Uterus (tissue), 4 donors: ENCODE measurements at places on chromosomes 5 and 9. TPM values are rescaled to one million over a fixed set of nuclear protein-coding genes. Genes with fewer than 3 reads are reported as not detected.

GRCh38 chr5:171484460-171484899, 65.0 kb downstream of the FGF18 start:
- H3K36me3 ChIP-seq: no peaks in the 10 kb centered on the region
- peak; percentile 46 for DNase-seq
- peak overlapping the region; percentile 72 for H3K27ac ChIP-seq
- H3K4me3 ChIP-seq: no peak overlapping the region
- H3K4me1 ChIP-seq: no peaks in the 10 kb centered on the region
- H3K27me3 ChIP-seq: no peaks in the 10 kb centered on the region

DNA sequence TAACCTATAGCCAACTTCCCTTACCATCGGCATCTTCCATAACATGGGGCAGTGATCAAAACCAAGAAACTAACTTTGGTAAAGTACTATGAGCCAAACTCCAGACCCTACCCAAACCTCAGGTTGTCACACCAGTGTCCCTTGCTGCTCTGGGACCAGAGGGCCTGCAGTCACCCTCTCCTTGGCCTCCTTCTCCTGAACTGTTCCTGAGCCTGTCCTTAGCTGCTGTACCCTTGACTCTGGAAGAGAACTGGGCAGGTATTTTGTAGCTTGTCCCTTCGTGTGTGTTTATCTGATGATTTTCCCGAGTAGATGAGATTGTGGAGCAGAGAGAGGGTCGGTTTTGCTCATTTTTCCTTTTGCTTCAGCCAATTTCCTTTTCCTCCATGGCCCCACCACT, 240.4 kb downstream of the SYK start:
- H3K36me3 ChIP-seq: no peaks in the 10 kb centered on the region
- H3K4me3 ChIP-seq: no peak overlapping the region
- no peaks in the 10 kb centered on the region for H3K27me3 ChIP-seq
- peak overlapping the region; percentile 93 for H3K27ac ChIP-seq

GRCh38 chr9:71941998-71942567, 30.6 kb downstream of the C9orf85 start:
- H3K27me3 ChIP-seq: no peaks in the 10 kb centered on the region
- no peak for DNase-seq
- no peaks in the 10 kb centered on the region for H3K4me1 ChIP-seq
- no peaks in the 10 kb centered on the region for H3K36me3 ChIP-seq

GRCh38 chr9:37700900-37701299, 50.1 kb downstream of the FRMPD1 start:
- H3K27ac ChIP-seq: no peak overlapping the region
- H3K4me3 ChIP-seq: no peak overlapping the region
- DNase-seq: no peak
- H3K36me3 ChIP-seq: no peaks in the 10 kb centered on the region

PPP3R2 gene
- not detected for total RNA-seq

DND1 gene
- 2.6 TPM for total RNA-seq

- no peak overlapping the region for H3K4me3 ChIP-seq
- DNase-seq: no peak
- no peak overlapping the region for H3K27ac ChIP-seq
- no peaks in the 10 kb centered on the region for H3K4me1 ChIP-seq
- H3K27me3 ChIP-seq: no peaks in the 10 kb centered on the region
These were observed 33.2 kb downstream of the SLC22A4 start for GRCh38 chr5:132327252-132327955.

- no peaks in the 10 kb centered on the region for H3K27me3 ChIP-seq
- no peak for DNase-seq
- H3K4me3 ChIP-seq: no peak overlapping the region
- H3K4me1 ChIP-seq: no peaks in the 10 kb centered on the region
These were observed 247.0 kb upstream of the TNC start for GRCh38 chr9:115364991-115365390.

GRCh38 chr5:3282841-3283240, 312.8 kb upstream of the IRX1 start:
- H3K36me3 ChIP-seq: no peaks in the 10 kb centered on the region
- DNase-seq: no peak
- H3K4me1 ChIP-seq: no peaks in the 10 kb centered on the region
- no peak overlapping the region for H3K27ac ChIP-seq

UGT3A1 gene
- total RNA-seq: not detected

CER1 gene
- total RNA-seq: 0.97 TPM

DNA sequence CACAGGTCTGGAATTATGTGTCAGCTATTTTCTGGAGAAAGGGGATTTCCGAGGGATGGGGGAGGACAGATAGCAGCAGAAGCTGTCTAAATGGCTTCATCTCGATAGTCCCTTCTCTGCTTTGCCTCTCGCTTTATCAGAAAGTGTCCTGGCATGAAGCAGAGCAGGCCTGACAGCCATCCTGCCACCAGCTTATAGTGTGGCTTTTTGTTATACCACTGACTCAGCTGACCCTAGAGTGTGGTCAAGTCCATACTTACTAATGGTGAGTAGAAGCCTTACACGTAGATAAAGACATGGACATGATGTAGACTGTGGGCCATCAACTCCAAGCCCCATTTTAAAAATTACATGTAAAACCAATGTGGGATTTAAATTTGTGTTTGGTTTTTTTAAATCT, 50.0 kb downstream of the RCL1 start:
- no peak overlapping the region for H3K4me3 ChIP-seq
- no peaks in the 10 kb centered on the region for H3K36me3 ChIP-seq
- H3K27me3 ChIP-seq: no peaks in the 10 kb centered on the region
- H3K27ac ChIP-seq: no peak overlapping the region

- H3K36me3 ChIP-seq: no peaks in the 10 kb centered on the region
- no peaks in the 10 kb centered on the region for H3K4me1 ChIP-seq
- no peak for DNase-seq
- H3K4me3 ChIP-seq: no peak overlapping the region
- H3K27me3 ChIP-seq: no peaks in the 10 kb centered on the region
These were observed 77.5 kb upstream of the CAST start for GRCh38 chr5:96584712-96585111.

CENPK gene
- 0.77 TPM for total RNA-seq

DNA sequence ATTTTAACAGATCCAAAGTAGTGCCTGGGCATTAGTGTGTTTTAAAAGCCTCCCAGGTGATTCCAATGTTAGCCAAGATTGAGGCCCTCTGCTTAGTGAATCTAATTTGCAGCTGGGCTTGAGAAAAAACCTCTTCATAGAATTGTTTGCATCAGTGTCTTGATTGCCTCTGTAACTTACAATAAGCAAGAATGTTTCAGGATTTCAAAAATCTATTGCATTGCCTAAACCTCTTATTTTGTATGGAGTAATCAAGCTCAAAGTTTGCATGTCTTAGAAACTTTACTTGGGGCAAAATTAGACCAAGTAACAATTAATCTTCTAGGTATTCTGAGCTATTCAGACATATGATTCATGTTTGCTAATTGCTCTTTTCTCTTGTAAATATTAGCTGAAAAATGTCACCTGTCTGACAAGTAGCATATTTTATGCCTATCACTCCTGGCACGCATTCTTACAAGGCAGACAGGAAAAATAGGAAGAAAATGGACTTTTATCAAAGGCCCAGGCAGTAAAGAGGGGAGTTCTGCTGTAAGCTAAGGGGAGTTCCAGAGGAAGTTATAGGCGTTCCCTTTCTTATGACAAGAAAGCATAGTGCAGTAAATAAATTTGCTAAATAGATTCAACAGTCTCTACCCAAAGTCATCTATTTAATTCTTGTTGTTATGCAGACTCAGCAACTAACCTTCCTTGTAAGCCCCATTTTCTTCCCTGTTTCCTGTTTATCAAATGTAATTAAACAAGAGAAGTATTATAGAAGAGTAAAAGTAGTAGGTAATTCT, 21.0 kb downstream of the PDCD1LG2 start:
- no peak for DNase-seq
- H3K36me3 ChIP-seq: no peaks in the 10 kb centered on the region
- no peak overlapping the region for H3K4me3 ChIP-seq
- H3K4me1 ChIP-seq: no peaks in the 10 kb centered on the region

SMAD5 gene
- 72.6 TPM for total RNA-seq

DNA sequence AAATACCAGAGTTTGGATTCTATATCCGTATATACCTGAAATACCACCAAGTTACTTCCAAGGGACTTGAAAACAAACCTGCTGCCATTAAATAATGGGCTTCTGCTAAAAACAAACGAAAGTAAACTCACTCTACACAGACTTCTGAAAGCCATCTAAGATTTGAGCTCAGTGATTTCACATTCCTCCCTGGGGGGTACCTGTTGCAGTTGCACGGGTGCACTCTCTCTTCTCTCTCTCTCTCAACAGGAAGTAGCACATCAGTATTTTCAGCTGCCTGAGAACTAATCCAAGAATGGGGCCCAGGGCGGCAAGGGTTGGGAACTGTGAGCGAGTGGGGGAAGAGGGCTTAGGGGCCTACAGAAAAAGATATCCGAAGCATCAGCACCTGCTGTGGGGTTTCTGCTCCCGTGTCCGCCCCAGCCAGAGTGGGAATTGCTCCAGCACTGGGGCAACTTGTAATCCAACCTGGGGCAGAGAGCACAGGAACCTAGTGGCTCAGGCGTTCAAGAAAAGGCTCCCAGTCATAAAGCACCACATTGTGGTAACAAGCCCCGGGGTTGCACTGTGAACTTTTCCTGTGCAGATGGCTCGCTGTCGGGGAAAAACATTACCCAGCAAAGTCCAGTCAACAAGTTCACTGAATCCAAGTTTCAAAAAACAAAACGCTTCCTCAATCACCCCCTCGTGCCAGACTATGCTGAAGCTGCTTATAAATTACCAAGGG, 99.8 kb downstream of the EFNA5 start:
- H3K4me1 ChIP-seq: peaks cover 3% of the 10 kb centered on the region
- no peak for DNase-seq
- no peaks in the 10 kb centered on the region for H3K36me3 ChIP-seq

GRCh38 chr9:70420441-70421271, 6.2 kb upstream of the KLF9 start:
- DNase-seq: peak; percentile 97
- peaks cover 15% of the 10 kb centered on the region for H3K4me1 ChIP-seq
- H3K4me3 ChIP-seq: peak overlapping the region; percentile 43
- H3K27ac ChIP-seq: peak overlapping the region; percentile 100
- no peaks in the 10 kb centered on the region for H3K27me3 ChIP-seq

DNA sequence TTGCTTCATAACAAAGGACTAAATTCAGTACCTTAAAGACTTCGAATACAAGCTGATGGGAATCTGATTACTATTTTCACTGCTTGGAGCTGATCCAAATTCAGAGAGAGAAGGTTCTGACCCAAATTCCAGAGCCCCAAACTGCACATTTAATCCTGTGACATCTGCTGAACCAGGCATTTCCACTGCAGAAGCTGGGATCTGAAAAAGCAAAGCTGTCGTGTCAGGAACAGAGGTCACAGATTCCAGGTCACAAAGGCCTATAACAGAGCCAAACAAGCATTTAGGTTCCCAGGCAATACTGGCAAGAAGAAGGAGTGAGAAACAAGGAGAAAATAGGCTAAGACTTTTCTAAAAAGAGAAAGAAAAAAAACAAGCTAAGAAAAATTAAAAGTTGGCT, 105.3 kb downstream of the UBAP2 start:
- no peak overlapping the region for H3K27ac ChIP-seq
- no peaks in the 10 kb centered on the region for H3K36me3 ChIP-seq
- H3K4me1 ChIP-seq: no peaks in the 10 kb centered on the region
- H3K4me3 ChIP-seq: no peak overlapping the region

RAI14 gene
- total RNA-seq: 89.4 TPM
